ENCODE measurements at places on chromosomes 12 and 14.

DNA sequence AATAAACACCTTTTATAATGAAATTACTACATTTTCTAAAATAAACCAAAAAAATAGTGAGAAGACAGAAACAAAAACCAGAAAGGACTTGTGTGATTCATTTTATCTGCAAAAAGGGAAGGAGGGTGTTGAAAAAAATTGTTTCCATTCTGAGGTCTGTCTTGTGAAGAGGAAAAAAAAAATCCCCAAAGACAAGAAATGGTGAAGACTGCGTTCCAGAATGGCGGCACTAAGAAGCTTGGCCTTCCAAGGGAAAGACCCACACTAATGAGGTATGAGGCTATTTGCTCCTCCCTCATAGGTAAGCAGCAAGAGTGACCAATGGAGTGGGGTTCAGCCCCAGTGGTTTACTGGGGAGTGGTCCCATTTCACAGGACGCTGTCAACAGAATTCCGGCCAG, 35.0 kb downstream of the GNPTAB start:
- no peak for DNase-seq

DNA sequence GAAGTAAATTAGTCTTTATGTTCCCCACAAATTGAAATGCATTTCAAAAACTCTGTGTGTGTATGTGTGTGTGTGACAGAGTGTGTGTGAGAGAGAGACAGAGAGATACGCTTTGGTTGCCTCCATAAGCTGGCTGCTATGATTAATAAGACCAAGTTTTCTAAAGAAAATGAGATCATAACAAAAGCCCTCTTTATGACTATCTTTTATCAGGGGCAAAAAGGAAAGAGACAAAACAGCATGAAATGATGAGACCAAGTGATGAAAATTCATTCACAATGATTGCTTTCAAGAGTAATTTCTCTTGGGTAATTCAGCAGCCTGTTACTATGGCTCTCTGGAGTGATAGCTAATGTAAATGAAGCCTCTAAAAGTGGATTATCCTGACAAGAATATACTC, 277.6 kb upstream of the PLEKHG7 start:
- DNase-seq = no peak

GRCh38 chr12:120713861-120714482, 3.7 kb downstream of the UNC119B start:
- peak; percentile 81 for DNase-seq

- DNase-seq = no peak
Measured at GRCh38 chr12:41962171-41962572, 182.5 kb downstream of the GXYLT1 start.

- DNase-seq = peak; percentile 61
Measured at GRCh38 chr12:80121661-80122060, 22.3 kb downstream of the OTOGL start.

- peak; percentile 87 for DNase-seq
Measured at GRCh38 chr12:93793983-93794382, 116.8 kb downstream of the CRADD start.

GRCh38 chr12:92995258-92995903, 66.3 kb upstream of the EEA1 start:
- DNase-seq = no peak

GRCh38 chr12:99284161-99284560, 363.4 kb upstream of the GARIN6 start:
- DNase-seq = peak; percentile 0

Measured in AG10803 (cell line).